ENCODE measurements at places on chromosomes 12 and 14.

- peaks cover 1% of the 10 kb centered on the region for H3K36me3 ChIP-seq
- H3K4me1 ChIP-seq, result peaks cover 11% of the 10 kb centered on the region
- no peak overlapping the region for H3K4me3 ChIP-seq
- H3K27me3 ChIP-seq, result peaks cover 5% of the 10 kb centered on the region
- H3K27ac ChIP-seq, result no peak overlapping the region
These were observed 506 bp downstream of the CRY1 start for GRCh38 chr12:107092669-107093416.

GRCh38 chr12:92953747-92954146 is 24.7 kb upstream of the EEA1 start:
- peaks cover 3% of the 10 kb centered on the region for H3K27me3 ChIP-seq
- H3K27ac ChIP-seq, result no peak overlapping the region
- H3K4me1 ChIP-seq, result no peaks in the 10 kb centered on the region
- H3K36me3 ChIP-seq, result no peaks in the 10 kb centered on the region
- no peak for DNase-seq
- H3K4me3 ChIP-seq, result no peak overlapping the region

DNA sequence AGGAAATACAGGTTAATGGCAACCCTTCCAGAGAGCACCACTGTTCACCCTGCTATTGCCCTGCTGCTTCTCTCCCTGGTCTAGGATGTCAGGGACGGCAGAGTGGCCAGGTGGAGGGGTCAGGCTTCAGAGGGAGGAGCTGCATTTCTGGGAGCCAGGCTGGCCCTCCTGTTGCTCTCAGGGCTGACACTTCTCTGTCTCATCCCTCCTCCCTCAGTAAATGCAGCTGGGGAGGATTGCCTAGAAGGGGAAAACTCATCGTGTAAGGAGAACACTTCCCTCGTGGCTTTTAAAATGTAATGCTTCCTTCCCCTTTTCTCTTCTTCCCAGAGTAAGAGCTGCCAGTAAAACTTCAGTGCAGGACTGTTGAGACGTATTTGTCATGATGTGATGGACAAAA is 20.8 kb downstream of the SUSD6 start:
- H3K27me3 ChIP-seq, result no peaks in the 10 kb centered on the region
- peaks cover 12% of the 10 kb centered on the region for H3K36me3 ChIP-seq
- peak overlapping the region; percentile 15 for H3K27ac ChIP-seq
- DNase-seq, result no peak
- H3K4me3 ChIP-seq, result no peak overlapping the region

- H3K36me3 ChIP-seq, result no peaks in the 10 kb centered on the region
- H3K4me1 ChIP-seq, result no peaks in the 10 kb centered on the region
- H3K4me3 ChIP-seq, result no peak overlapping the region
- no peak for DNase-seq
- H3K27ac ChIP-seq, result no peak overlapping the region
These were observed 49.4 kb downstream of the ABCC9 start for GRCh38 chr12:21891751-21892217.

DNA sequence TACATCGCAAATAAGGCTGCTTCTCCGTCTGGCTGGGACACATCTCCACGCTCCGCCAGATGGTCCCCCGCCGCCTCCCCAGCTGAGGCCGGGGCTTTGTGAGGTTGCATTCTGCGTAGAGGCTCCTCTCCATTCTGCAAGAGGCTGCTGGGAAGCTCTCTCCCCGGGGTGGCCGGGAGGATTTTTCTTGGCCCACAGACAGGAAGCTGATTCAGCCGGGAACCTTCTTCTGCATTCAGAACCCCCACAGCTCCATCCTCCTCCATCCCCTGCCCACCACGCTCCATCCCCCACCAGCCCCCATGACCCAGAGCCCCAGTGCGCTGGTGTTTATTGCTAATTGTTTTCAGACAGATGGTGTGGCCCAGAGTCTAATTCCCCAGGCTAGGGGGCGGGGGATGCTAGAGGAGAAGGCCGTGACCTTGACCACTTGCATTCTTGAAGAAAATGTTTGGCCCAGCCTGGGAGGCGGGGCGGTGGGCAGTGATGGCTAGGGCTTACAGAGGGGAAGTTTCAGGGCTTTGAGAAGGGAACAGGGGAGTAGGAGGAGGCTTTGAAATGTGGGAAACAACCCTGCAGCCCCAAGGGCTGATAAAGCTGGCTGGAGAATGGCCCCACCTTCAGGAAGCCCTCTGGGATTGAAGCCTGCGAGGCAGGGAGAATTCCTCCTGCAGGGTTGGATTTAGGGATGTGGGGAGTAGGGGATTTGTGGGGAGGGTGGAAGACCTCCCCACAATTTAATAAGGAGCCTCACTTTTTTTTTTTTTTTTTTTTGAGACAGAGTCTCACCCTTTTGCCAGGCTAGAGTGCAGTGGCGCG is 88.5 kb upstream of the NCOR2 start:
- peaks cover 1% of the 10 kb centered on the region for H3K27me3 ChIP-seq
- H3K4me3 ChIP-seq, result no peak overlapping the region
- no peaks in the 10 kb centered on the region for H3K4me1 ChIP-seq

GRCh38 chr12:24913130-24913529 is 35.8 kb downstream of the BCAT1 start:
- H3K4me1 ChIP-seq, result no peaks in the 10 kb centered on the region
- DNase-seq, result no peak
- peaks cover 11% of the 10 kb centered on the region for H3K27me3 ChIP-seq
- no peak overlapping the region for H3K27ac ChIP-seq
- H3K4me3 ChIP-seq, result no peak overlapping the region
- H3K36me3 ChIP-seq, result no peaks in the 10 kb centered on the region

DNA sequence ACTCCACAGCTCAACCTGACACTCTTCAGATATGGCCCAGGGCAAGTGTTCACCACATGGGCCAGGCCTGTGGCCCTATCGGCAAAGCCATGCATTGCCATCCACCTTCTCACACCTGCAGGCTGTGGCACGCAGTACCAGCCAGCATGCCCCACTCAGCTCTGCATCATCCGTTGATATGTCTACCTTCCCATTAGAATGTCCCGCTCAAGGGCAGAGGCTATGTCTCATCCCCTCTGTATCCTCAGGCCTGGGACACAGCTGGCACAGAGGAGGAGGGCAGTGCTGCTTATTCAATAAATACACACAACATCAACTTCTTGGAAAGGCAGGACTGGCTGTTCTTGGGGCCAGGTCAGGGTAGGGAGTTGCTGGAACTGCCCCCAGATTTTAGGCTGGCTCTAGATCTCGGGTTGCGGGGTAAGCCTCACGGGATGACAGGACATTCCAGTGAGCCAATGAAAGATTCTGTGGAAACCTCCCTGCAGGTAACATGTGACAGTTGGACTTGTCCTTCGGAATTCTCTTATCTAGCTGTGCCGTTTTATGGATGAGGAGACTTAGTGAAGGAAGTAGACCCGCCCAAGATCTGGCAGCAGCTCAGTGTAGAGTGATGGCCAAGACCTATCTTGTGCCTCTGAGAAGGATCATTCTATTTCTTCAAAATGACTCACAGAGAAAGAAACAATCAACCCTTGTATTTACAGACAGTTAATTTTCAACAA is 25.6 kb downstream of the SYNE3 start:
- H3K4me3 ChIP-seq, result no peak overlapping the region
- H3K27me3 ChIP-seq, result no peaks in the 10 kb centered on the region
- peaks cover 58% of the 10 kb centered on the region for H3K4me1 ChIP-seq
- DNase-seq, result no peak

DNA sequence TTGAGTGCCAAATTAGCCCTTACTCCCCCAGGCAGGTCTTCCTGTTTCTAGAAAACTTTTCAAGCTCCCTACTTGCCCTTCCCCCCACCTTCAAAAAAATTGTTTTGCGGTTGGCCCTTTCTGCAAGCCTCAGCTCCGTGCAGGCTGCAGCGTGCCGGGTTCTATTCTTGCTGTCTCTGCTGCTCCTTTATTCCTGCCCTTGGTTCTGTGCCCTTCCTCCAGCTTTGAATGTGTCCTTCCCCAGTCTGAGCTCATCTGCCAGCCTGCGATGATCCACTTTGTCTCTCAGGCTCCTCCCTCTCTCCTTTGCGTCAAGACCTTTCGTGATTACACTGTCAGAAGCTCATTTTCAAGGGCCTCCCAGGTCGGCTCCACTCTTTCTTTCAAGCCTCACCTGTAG is 98.6 kb downstream of the IRF2BPL start:
- H3K4me3 ChIP-seq, result peak overlapping the region; percentile 42
- H3K27me3 ChIP-seq, result no peaks in the 10 kb centered on the region
- peak overlapping the region; percentile 72 for H3K27ac ChIP-seq
- H3K36me3 ChIP-seq, result no peaks in the 10 kb centered on the region
- peak; percentile 80 for DNase-seq

DNA sequence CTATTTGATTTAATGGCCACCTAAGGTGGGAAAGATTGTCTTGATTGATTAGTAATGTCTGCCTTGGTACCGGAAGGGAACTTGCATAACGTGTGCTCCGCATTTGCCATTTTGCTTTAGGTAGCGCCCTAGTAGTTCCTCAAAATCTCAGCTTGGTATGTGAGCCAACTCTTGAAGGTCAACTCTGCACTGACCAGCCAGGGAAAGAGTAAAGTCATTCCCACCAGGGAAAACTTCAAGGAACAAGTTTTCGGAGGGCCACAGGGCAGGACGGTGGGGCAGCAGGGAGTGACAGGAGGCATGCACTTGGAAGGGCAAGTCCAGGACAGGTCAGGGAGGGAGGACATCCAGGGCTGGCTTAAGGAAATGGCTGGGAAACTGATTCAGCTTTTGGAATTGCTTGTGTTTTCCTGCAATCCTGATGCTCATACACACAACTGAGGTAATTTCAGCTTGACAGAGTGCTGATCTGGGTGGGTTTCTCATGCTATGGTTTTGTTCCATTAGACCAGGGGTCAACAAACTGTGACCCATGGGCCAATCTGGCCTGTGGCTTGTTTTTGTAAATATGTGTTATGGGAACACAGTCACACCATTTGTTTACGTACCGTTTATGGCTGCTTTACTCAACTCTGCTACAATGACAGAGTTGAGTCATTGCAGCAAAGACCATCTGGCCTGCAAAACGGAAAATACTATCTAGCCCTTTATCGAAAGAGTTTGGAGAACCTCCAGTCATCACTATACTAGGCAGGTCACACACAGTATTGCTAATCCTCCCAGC is 184.5 kb downstream of the RBM19 start:
- no peak for DNase-seq
- H3K27ac ChIP-seq, result no peak overlapping the region
- H3K36me3 ChIP-seq, result no peaks in the 10 kb centered on the region
- H3K4me3 ChIP-seq, result no peak overlapping the region
- peaks cover 24% of the 10 kb centered on the region for H3K27me3 ChIP-seq

DNA sequence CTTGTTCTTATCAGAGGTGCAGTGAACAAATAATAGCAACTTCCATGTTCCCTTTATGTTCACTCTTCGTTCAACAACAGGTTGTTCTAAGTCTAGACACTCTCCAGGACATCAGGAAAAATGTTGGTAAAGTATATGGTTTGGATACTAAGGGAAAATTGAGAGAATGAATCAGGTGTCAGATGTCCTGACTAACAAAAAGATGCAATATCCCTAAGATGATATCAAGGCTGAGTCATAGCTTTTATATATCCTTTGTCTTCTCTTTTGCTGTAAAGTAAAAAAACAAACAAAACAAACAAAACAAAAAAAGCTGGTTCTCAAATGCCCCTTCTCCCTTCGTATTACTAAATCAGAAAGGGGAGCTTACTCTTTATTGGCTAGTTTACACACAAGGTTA is 11.1 kb downstream of the GLIPR1L1 start:
- H3K4me3 ChIP-seq, result no peak overlapping the region
- no peaks in the 10 kb centered on the region for H3K36me3 ChIP-seq
- H3K27me3 ChIP-seq, result peaks cover 9% of the 10 kb centered on the region
- peaks cover 9% of the 10 kb centered on the region for H3K4me1 ChIP-seq
- no peak for DNase-seq
- no peak overlapping the region for H3K27ac ChIP-seq
